ENCODE measurements at places on chromosomes 11 and 22.

DNA sequence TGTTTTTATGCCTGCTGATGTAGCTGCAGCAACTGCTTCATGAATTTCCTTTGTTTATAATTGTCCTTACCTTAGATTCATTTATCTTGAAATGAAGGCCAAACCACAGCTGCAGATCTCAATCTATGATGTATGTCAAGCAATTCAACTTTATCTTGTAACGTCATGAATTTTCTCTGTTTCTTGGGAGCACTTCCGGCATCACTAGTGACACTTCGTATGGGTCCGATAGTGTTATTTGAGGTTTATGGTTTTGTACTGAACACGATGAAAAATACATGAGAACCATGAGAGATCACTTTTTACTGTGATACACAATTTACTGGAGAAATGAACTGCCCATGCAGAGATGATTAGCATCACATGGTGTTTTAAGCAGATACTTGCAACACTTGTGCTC is 98.5 kb downstream of the CSTPP1 start:
- DNase-seq = no peak

DNA sequence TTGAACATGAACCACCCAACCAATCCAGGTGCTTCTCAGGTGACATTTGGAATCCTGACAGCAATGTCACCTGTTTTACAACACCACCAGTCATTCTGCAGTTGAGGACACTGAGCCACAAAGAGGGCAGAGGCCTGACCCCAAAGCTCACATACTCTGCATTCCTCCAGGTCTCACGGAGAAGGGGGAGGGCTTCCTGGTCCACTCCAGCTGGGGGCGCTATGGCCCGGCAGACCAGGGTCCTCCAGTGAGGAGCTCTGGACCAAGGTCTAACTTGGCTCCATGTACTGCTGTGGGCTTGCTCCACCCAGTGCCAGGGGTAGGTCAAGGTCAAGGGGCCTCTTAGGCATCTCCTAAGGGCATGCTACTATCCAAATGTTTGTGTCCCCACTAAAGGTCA is 1.5 kb upstream of the PNPLA3 start:
- DNase-seq = no peak

DNA sequence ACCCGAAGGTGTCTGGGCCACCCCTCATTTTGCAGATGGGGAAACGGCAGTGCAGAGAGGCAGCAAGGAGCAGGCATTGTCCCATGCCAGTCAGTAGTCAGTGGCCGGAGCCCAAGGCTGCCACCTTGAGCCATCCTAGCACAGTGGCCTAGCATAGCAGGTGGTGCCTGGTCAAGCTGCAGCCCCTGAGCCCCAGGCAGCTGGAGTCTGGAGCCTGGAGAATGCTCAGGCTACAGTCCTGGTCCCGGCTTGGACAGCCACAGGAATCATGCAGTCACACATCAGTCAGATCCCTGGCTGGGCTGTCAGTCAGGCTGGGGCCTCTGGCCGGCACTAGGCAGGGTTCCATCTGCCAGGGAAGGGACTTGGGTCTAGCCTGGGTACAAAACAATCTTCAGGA is 18.6 kb downstream of the KCNC1 start:
- no peak for DNase-seq

DNA sequence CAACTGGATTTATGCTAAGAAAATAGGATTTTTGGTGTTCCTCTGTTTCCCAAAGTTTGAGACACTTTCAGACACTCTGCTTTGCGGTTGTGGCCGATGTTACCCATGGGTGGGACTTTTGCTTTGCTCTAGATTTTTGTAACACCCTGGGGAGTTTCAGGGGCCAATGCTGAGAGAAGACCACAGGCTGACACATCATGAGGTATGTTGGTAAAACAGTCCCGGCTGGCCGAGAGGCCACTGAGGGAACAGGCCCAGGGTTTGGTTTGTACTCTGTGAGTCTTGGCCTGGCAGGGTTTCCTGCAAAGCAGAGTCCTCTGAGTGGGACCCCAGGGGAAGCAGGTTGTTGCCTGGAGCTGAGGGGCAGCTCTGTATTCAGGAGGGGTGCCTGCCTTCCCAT is 78.5 kb upstream of the PITPNB start:
- peak; percentile 31 for DNase-seq

- no peak for DNase-seq
Measured at GRCh38 chr22:26718488-26718887, 61.1 kb downstream of the MIAT start.

GRCh38 chr11:112469376-112469775 is 208.7 kb upstream of the PLET1 start:
- DNase-seq = no peak

DNA sequence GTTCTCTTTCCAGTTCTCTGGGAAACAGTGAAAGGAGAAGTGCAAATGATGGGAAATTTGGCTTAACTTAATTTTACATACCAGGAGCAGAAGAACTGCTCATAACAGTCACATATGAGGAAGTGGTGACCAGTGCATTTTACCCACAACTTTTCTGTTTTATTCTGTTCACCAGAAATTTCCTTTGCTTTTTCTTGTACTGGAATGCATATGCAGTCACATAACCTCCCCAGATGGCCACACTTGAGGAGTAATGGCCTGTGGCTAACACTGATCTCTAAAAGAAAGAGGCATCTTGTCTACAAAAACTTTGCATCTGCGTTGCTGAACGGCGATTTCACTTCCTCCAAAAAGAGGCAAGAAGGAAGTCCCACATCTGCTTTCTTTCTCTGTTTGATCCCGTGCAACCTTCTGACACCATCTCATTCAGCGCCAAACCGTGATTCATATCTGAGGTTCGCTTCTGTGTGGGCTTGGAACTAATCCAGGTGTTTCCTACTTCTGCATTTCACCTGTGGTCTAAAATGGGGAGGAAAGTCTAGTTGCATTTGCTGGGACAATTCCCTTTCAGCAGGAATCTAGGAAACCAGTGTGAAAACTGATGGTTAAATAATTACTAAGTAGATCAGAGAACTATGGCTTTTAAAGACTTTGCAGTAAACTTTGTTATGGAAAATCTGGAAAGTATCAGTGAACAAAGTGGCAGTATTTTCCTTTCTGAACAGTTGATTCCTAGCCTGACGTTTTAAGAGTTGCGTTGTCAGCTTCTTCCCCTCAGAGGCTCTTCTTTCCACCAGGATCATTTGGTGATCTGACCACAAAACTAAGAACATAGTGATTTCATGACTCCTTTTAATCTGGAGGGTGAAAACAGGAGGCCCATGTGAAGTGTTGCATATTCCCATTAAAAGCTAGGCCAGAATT is 4.2 kb upstream of the MPEG1 start:
- DNase-seq = peak; percentile 56

GRCh38 chr22:45783690-45784089 is 112.1 kb downstream of the ATXN10 start:
- DNase-seq = no peak

DNA sequence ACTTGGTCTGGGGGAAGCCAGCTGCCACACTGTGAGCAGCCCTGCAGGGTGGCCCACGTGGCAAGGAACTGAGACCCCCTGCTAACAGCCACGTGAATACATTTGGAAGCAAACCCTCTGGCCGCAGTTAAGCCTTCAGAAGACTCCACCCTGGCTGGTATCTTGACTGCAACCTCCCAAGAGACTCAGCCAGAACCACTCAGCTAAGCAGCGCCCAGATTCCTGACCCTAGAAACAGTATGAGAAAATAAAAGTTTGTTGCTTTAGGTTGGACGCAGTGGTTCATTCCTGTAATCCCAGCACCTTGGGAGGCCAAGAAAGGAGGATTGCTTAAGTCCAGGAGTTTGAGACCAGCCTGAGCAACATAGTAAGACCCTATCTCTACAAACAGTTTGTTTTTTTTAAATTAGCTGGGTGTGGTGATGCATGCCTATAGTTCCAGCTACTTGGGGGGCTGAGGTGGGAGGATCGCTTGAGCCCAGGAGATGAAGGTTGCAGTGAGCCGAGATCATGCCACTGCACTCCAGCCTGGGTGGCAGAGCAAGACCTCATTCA is 8.7 kb downstream of the ZMAT5 start:
- no peak for DNase-seq

- no peak for DNase-seq
Measured at GRCh38 chr11:130190371-130190881, 30.8 kb downstream of the ST14 start.

- no peak for DNase-seq
Measured at GRCh38 chr22:26927821-26928220, 270.4 kb downstream of the MIAT start.

DNA sequence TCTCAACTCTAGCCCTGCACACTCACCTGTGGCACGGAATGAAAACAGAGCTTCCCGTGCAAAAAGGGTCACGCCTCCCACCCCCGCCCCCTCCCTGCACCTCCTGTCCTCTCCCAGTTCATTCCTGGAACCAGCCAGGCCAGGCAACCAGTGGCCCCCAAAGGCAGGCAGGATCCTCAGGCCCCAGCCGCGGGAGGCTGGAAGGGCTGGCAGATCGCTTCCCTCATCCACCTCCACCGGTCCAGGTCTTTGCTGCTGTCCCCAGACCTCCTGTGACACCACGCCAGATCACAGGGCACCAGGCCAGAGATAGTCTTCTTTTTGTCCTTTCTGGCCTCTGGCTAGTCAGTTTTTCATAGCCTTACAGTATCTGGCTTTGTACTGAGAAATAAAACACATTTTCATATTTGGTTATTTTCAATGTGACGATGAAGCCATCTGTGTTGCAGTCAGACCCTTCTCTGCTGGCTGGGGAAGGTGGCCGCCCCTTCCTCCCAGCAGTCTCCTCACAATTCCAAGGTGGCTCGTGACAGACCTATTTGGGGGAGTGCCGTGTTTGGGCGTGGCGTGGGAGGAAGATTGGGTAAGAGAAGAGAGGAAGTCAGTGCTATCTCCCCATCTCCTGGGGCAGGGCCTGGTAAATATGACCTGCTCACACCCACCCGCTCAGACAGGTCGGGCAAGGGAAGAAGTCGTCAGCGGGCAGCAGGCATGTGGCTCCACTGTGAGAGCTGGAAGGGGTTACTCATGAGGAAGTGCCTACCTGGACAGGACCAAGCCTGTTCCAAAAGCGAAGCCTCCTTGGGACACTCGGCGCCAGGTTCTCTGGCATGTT is 9.1 kb downstream of the SSH3 start:
- no peak for DNase-seq

DNA sequence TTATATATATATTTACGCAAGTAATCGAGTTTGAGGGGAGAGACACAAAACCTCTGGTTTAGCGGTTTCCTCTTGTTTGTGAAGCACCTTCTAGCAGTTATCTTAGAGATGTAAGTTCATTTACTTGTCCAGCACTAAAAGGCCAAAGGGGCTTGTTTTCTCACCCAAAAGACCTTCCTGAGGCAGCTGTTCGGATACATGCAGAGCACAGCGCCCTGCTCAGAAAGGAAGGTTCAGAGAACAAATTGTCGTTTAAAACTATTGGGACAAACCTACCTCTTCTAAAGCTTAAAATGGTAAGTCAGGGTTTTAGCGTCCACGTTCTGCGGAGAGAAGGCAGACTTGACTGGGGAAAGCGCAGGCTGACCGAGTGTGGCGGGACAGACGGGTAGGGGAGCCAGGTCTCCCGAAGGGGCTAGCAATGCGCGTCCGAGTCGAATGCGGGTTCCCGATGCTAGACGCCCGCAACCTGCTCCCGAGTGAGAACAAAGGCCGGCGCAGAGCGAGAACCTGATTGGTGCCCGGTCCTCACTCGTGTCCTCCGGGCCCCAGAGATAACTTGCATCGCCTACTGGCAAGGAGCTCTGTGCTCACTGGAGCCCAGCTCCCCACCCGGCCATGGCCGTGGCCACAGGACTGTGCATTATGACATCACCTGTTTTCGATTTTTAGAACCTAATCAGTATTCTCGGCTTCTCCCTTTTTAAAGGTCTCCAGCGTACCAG is 1.0 kb upstream of the SESN3 start:
- peak; percentile 53 for DNase-seq

DNA sequence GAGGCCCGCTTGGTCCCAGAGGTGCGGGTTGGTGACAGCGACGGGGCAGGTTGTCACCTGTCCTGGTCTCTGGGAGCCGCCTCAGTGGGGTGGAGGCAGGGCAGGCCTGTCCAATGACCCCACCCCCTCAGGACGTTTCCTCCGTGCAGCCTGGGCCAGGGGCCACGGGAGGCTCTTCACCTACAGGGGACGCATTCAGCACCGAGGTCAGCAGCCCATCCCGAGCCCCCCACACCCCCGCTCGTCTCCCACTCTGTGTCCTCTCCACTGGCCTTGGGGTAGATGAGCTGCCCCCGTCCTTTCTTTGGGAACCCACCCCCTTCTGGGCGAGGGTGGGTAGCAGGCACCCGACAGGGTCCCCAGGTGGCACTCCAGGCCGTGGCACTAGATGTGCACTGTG is 35.7 kb downstream of the BRSK2 start:
- DNase-seq = no peak

GRCh38 chr22:33076343-33076742 is 18.2 kb upstream of the SYN3 start:
- DNase-seq = no peak

GRCh38 chr11:102727890-102728289 is 3.1 kb upstream of the MMP8 start:
- no peak for DNase-seq

- peak; percentile 17 for DNase-seq
Measured at GRCh38 chr11:103465555-103466140, 356.4 kb downstream of the DYNC2H1 start.

GRCh38 chr11:72649215-72649976 is 24.8 kb downstream of the PDE2A start:
- no peak for DNase-seq

DNA sequence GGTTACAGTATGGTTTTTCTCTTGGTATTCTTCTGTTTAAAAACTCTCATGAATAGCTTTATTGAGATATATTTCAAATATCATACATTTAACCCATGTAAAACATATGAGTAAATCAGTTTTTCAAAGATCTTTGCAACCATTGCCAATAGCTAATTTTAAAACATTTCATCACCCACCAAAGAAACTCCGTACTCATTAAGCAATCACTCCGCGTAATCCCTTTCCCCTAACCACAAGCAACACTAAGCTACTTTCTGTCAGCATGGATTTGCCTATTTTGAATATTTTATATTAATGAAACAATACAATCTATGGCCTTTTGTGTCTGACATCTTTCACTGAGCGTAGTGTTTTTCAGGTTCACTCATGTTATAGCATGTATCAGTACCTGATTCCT is 697.9 kb upstream of the ANO5 start:
- DNase-seq = no peak

DNA sequence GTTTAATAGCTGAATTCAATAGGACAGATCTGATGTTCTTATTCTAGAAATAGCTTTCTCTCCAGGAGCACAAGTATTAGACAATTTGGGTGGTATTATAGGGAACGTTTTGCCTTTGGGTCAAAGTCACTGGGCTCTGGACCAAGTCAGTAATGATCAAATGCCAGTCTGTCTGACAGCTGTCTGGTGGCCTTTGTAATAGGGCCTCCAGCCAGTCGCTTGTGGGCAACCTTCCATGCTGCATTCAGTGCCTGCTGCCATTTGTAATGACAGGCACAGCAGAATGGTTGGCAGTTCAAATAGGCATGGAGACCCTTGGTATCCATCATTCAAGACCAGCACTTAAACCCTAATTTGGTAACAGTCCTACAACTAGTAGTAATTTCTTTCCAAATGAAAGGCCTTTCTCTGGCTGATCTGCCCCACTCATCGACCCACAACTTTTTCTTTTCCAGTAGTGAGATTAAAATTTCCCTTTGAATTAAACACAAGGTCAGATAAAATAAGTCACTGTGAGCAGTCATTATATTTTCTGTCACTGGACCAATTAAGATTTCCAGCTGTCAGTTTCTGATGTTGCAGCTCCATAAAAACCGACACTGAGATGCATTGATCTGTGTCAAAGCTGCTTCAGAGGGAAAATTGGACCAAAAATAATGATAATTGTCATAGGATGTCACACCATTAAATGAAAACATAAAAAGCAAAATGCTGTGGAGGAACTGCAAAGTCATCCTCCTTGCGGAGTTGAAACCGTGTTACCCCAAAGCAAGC is 1038.1 kb downstream of the LRRC4C start:
- no peak for DNase-seq

GRCh38 chr11:107830915-107831540 is 27.6 kb downstream of the SLC35F2 start:
- DNase-seq = no peak

Data from AG20443 (cell line).